ENCODE measurements at places on chromosomes 4 and X.

DNA sequence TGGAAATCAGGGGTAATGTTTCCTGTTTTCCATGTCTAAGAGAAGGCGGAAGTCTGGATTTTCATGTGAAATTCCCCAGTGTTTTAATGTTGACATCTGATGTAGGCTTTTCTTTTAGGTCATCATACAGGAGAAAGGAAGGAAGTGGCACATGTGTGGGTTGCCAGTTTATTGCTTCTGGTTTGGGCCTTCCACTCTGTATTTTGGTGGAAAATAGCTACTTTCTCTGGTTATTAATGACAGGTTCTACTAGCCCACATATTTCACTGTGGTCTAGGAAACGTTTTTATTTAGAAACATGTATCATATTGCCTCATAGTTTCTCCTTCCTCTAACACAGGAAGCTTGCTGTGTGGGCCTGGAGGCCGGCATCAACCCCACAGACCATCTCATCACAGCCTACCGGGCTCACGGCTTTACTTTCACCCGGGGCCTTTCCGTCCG lies 7.2 kb downstream of the PDHA1 start:
- no peak for DNase-seq

- no peak for DNase-seq
Measured at GRCh38 chrX:39835776-39836175, 262.0 kb downstream of the BCOR start.

- DNase-seq: no peak
Measured at GRCh38 chr4:134024251-134024650, 177.3 kb downstream of the PABPC4L start.

GRCh38 chr4:72701987-72702819 lies 133.2 kb upstream of the ADAMTS3 start:
- peak; percentile 24 for DNase-seq

- DNase-seq: no peak
Measured at GRCh38 chr4:169383724-169384123, 113.0 kb upstream of the SH3RF1 start.

DNA sequence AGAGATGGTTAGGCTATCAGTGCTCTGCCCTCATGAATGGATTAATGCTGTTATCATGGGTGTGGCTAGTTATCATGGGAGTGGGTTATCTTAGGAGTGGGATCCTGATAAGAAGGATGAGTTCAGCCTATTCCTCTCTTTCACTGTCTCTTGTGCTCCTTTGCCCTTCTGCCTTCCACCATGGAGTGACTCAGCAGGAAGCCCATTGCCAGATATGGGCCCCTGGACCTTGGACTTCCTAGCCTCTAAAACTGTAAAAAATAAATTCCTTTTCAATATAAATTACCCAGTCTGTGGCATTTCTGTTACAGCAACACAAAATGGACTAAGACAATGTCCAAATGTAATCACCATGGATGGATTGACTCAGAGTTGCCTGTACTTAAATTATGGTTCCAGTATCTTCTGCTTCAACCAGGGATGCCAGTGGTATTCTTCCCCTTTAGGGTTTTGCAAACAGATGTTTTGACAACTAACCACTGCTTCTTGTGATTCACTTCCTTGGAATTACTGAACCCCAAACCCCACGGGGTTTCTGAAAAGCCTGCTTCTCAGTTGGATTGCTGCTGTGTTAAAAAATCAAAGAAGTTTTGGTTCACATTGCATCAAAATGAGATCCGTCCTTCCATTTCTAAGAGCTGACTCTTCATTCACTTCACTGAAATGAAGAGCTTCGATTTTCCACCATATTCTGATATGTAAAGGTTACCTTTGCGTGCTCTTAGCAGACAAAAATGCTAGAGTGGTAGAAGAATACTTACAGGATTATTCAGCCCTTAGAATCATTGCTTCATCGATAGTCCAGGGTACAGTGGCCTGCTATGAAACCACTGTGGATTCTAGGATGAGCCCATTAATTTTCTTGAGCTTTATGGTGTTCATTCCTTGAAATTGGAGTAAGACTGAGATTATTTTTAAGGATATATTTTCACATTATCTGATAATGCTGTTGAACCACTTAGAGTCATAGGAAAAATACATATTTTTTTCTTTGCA lies 107.7 kb downstream of the FRMPD4 start:
- no peak for DNase-seq

GRCh38 chrX:136067966-136068365 lies 79.4 kb upstream of the FHL1 start:
- DNase-seq: no peak

DNA sequence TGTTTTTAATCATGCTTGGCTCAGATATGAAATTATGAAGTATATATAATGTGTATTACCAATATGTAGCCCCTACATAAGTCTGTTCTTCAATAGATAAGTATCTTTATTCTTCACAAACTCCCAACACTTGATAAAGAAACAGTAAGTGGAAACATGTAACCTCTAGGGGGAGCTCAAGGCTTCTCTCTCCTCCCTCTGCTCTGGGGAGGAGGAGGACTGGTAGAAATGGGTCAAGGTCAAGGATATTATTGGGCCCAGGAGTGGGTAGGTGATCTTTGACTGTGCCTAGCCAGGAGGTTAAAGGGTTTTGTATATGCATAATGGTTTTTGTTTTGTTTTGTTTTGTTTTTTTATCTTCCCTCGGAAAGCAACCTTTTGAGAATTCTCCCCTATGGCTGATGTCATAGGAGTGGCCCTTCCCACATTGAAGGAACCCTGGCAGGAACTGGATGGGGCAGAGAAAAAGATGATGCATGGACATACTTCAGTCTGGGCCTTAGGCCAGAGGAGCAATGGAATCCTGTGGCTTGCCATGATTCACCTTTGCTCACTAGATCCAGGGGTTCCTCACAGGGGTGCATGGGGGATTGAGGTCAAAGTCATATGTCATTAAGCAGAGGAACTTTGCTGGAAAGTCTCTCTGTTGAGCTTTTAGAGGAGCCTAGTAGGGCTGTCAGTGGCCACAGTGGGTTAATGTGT lies 460.3 kb downstream of the MID1IP1 start:
- no peak for DNase-seq

DNA sequence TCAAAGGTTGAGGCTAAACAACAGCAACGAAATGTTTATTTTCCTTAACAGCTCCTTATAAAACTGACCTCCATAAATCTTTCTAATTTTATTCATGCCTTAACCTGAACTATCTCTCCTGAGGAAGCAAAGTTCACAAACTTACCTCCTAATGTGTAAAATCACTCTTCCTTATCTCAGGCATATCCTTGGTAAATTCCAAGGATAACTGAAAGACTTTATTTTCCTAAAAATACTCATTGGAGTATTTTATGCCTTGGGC lies 197.4 kb downstream of the NWD2 start:
- DNase-seq: no peak

DNA sequence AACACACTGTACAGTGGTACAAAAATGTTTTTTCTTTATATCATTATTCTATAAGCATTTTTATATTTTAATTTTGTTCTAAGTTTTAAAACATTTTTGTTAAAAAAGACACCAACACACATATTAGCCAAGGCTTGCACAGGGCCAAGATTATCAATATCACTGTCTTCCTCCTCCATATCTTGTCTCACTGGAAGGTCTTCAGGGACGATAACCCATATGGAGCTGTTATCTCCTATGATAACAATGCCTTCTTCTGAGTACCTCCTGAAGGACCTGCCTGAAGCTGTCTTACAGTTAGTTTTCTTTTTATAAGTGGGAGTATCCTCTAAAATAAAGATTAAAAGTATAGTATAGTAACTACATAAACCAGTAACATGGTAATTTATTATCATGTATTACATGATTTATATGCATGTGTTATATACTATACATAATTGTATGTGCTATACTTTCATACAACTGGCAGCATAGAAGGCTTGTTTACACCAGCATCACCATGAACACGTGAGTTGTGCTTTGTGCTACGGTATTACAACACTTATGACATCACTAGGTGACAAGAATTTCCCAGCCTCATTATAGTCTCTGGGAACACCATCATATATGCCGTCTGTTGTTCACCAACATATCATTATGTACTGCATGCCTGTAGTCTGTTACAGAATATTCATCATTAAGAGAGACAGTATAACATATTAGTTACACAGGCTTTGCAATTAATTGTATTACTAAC lies 90.7 kb downstream of the WDFY3 start:
- no peak for DNase-seq

- DNase-seq: no peak
Measured at GRCh38 chrX:15929194-15929593, 74.6 kb upstream of the AP1S2 start.

DNA sequence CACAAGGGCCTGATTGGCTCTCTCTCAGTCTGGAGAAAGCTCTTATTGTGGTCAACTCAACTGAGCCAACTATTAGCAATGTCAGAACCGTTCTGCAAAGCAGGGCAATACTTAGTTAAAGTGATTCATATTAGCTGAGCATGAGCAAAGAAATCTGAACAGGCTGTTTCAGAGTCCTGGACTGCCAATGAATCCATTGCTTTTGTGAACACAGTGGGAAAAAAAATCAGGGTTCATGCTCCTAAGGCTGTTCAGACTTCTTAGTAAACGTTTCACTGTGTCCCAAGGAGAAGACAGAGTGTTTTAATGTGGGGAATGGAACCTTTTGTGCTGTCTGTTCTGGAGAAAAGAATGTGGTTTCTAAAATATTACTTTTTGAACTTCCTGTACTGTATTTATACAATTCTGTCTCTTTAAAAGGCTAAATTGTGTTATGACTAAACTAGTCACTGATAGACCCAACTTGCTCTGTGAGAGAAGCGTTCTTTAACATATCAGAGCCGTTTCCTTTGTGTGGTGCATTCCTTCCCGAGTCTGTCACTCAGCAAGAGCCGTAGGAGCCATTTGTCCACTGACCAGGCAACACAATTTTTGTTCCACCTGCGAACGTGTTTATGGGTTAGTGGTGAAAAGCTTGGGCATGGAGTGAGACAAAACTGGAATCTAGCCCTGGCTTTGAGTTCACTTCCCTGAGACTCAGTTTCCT lies 366.1 kb downstream of the FBXO8 start:
- no peak for DNase-seq

All from NCI-H1436 treated with DMSO at 0.1 percent for 48 hours (cell line).